ENCODE measurements at places on chromosomes 2 and 18.

GRCh38 chr2:205561441-205561840 lies 120.9 kb upstream of the NRP2 start:
- no peak for ATAC-seq

GRCh38 chr18:58908006-58908405 lies 43.3 kb downstream of the ZNF532 start:
- no peak for ATAC-seq

GRCh38 chr18:27785815-27786471 lies 391.0 kb downstream of the CDH2 start:
- no peak for ATAC-seq

GRCh38 chr2:46818141-46818621 lies 97.4 kb downstream of the MCFD2 start:
- ATAC-seq = no peak

DNA sequence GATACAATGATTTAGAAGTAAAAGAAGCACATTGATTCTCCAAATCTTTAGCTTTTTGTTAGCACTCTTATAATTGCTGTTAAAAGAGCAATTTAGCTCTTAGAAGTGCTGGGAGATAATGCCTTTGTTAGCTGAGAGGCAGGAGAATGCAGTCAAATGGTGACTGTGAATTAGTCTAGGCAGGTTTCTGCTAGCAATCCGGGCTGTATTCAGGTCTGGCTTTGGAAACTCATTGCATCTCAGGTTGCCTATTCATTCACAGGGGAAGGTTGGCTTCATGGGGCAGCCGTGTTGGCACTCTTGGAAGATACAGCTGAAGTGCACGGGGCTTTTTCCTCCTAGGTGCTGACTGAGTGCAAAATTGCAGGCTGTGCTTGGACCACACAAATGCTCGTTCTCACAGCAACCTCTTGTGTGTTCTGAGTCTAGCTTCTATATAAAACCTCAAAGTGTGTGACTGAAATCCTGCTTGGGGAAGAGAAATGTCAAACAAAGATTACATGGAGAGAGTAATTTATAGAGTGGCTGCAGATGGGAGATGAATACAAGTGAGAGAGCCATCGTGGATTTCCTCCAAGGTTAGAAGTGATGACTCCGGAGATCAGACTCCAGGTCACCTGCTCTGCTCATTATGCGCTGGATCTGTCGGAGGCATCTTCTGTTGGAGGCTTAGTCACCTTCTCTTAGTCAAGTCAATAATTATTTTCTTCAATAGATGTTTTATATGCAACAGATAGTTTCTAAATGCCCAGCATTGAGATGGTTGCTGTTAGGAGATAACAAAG lies 167.8 kb downstream of the PMAIP1 start:
- no peak for ATAC-seq

- no peak for ATAC-seq
These were observed 38.4 kb upstream of the STAT4 start for GRCh38 chr2:191189112-191189635.

- no peak for ATAC-seq
These were observed 20.6 kb downstream of the EFEMP1 start for GRCh38 chr2:55902971-55903370.

DNA sequence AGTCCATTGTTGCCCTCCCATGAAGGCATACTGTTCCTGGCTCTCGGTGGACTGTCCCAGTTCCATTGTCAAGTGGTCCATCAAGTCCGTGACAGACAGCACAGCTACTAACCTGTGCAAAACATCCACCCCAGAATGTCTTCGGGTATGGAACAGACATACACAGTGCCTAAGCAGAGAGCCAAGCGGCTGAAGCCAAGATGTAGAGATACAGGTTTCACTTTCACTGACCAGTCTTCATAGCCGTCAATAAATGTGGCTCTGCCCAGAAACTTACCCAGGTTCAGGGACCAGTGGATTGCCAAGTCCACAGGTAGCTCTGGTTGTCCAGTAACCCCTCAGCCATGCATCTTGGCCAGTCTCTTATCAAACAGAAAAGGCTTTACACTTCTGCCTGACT lies 10.7 kb upstream of the PAPOLG start:
- ATAC-seq = no peak

DNA sequence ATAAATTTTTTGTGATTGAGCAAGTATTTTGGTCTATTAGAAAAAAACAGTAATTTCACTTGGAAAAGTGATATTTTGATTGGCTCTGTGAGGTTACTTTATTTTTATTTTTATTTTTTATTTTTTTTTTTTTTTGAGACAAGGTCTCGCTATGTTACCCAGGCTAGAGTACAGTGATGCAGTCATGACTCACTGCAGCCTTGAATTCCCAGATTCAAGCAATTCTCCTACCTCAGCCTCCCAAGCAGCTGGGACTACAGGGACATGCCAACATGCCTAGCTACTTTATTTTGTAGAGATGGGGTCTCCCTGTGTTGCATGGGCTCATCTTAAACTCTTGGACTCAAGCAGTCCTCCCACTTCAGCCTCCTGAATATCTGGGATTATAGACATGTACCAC lies 60.9 kb upstream of the MGAT5 start:
- peak; percentile 82 for ATAC-seq

DNA sequence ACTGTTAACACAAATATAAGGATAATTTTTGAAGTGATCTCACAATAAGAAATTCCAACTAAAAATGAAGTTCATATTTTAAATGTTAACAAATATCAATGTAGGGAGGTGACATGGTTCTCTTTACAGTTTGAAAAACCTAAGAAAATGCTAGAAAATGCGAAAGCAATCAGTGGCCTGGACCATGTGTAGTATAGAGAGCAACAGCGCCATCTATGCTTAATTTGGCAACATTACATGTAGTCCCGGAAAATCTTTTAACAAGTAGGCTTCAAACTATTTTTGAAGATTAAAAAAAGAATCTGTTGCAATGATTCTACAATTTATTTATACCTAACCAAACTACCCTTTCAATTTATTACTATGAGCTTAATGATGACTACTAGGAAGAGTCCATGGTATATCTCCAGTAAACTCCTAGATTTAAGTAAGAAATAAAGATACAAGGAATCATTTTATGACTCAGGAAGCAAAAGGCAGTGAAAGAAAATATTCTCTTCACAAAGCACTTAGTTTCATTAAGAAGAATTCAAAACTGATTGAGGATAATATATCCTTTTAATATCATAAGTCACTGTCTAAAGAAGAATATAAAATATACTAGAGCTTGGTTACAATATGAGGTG lies 33.3 kb downstream of the NDUFA10 start:
- ATAC-seq = peak; percentile 82

DNA sequence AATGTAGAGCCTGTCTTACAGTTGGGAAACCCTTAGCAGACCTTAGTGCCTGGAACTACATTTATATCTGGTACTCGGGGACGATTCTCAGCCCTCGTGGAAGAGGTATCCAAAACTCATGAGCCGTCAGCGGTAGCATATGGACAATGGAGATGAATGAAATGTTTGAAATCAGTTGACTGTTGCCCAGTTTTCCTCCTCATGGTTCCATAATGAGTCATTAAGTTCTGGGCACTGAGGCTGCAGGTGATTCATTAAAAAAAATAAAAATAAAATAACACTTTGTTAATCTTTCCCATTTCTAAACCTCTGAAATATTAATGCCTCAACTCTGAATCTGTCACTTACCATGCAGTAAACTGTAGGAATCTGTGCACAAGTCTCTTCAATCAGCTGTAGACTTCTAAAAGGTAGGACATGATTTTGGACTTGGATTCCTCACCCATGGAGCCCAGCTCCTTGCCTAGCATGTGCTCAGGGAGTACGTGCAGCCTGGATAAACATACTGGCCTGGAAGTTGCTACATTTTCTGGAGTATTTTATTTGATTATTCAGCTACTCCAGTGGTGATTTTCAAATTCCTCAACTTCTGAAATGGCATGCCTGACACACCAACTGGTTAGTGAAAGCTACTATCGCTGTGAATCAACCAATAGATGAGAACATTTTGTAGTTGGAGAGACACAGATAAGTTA lies 979.2 kb downstream of the CNTNAP5 start:
- ATAC-seq = no peak

DNA sequence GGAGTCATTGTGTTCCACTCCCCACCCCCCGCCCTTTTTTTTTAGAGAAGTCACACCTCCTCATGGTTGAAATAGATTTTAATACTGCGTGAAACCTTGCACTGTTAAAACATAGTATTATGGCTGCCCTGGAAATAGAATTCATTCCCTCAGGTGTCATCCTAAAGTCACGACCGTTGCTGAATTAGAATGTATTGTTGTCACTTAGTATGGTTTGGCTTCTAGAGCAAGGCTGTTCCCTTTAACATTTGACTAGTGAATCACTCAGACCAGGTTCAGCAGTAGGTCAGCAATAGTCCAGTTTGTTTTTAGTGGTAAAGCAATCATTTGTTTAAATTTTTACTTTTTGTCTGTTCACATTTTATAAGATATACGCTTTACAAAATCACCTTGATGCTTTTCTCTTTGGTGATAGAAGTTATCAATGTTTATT lies 1.2 kb downstream of the BABAM2 start:
- no peak for ATAC-seq

DNA sequence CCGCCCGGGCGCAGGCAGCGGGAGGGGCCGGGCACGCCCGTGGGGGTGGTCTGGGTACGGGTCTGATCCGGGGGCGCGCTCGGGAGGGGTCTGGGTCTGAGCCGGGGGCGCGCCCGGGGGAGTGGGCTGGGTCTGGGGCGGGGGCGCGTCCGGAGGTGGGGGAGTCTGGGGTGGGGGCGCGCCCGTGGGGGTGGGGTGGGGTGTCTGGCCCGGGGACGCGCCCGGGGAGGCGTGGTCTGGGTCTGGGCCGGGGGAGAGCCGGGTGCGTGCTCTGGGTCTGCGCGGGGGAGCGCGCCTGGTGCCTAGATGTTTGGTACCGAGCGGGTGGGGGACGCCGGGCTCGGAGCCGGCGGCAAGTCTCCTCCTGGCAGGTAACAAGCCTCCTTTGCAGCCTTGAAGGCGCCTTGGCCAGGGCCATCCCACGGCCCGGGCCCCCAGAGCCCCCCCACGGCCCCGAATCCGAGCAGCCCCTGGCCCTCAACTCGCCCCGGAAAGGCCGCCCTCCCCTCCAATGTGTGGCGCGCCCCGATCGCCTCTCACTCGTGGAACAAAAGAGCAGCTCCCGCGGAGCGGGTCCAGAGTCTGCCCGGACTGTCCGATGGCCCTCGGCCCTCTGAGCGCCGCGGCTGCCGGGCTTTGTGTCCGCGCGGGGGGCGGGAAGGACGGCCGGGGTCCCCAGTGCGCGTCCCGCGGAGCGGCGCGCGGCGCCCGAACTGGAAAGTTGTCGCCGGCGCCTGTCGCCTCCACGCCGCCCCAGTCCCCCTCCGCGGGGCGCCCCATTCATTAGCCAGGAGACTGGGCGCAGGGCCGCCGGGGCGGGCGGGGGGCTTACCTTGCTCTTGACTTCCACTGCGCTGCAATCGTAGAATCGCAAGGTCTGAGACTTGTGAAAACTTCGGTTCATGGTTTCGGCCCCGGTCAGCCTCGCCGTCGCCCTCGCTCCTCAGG lies 595 bp downstream of the PARD6G start:
- ATAC-seq = peak; percentile 43

- ATAC-seq = no peak
These were observed 202.1 kb upstream of the HS6ST1 start for GRCh38 chr2:128520791-128521190.

DNA sequence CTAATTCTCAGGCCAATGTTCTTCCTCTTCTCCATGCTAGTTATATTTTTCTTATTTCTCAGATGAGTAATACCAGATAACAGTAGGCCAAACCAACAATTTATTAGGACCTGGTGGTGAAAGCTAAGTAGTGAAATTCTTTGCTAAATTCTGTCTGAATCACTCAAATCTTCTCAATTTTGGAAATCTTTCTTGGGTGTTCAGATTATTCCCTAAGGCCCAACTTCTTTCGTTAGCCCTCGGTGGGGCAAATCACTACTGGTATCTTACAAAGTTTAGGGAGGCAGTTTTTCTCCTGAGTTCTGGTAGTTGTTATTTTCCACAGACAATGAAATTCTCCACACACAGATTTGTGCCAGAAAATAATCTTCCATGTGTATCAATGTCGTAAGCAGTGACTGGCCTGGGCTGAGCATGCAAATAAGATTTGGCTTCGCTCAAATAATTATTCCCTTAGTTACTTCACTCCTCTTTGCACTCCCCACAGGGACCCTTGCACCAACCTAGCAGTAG lies 443.5 kb upstream of the SLC14A2 start:
- ATAC-seq = no peak

GRCh38 chr2:109513749-109514588 lies 99.8 kb downstream of the SEPTIN10 start:
- peak; percentile 80 for ATAC-seq

GRCh38 chr2:203960811-203961210 lies 24.2 kb downstream of the ICOS start:
- ATAC-seq = peak; percentile 26

DNA sequence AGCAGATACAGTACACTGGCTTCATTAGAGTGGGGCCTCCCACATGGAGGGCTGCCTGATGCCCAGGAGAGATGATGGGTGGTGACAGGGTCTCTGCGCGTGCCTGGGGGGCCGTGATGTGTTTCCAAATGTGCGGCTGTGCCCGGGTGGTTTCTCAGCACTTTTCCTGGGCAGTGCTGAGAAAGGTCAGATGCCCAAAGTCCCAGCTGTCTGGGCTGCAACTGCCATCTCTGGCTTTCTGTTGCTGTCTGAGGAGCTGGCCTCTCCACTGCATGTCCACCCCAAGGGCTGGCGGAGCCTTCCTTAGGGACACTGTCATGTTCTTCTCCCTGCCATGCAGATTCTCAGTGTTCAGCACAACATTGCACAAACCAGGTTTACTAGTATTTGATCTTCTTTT lies 62.7 kb upstream of the NFATC1 start:
- ATAC-seq = no peak

DNA sequence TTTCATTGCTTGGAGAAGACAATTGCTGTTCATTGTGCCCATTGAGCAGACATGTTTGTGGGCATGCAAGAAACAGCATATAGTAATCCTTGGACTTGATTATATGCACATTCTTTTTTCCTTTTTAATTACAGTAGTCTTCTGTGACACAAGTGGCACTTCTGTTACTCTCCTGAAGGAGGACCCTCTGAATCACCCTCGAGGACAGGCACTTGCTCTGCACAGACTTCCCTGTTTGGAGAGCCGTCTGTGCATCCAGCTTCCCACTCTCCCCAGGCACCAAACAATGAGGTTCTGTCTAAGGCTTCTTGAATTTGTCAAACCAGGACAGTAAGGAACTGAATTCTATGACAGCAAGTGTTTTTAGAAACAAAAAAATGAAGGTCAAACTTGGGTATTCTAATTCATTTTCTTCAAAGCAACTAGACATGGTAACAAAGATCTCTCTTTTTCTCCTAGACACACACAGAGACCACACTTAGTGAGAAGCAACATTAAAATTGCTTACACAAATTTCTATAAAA lies 844.6 kb upstream of the ID2 start:
- no peak for ATAC-seq

DNA sequence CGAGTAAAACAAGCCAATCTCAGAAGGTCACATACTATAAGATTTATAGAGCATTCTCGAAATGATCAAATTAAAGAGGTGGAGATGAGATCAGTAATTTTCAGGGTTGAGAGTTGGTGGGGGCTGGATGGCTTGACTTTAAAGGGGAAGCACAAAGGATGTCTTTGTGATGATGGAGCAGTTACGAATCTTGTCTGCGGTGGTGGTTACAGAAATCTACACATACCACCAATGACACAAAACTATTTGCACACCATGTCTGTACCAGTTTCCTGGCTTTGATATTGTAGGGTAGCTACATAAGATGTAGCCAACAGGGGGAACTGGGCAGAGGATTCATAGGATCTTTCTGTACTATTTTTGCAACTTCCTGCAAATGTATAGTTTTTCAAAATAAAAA lies 190.6 kb upstream of the SMIM21 start:
- no peak for ATAC-seq
